ENCODE measurements at places on chromosomes 7 and 10.

- no peak for DNase-seq
These were observed 92.0 kb upstream of the LRRTM3 start for GRCh38 chr10:66833861-66834260.

DNA sequence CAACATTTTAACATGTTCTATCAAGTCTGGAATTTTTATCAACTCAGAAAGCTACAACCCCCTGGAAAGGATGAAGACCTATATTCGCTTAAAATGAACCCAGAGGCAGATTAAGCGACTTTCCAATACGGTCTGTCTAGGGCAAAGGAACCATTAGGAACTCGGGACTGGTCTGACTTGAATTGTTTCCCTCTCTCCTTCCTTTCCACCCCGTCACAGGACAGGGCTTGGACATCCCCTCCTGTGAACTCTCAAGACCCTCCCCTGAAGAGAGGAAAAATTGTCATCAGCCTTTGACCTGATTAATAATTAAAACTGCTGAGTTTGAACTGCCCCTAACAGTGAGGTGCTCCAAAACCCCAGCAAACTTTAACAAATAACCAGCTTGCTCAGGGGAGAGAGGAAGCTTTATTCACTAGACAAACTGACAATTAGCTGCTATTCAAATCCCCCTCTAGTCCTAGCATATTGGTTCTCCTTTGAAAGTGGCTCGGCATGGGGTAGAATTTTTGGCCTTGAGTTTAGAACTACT, 22.6 kb upstream of the SLF2 start:
- DNase-seq = no peak

DNA sequence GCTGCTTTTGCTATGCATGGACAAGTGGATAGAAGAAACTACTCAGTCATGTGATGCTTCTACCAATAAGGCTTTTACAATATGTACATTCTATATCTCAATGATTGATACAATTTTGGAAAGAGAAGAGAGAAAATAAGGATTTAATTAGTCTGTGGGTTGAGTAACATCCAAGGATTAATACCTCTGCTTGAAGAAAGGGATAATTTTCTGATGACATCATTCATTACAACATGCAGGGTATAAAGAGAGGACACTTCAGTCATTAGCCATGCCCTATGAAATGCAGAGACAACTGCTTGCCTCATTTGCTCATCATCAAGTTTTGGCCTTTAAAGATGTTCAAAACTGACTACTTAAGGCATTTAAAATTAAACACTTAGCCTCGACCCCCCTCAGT, 237.3 kb downstream of the AHR start:
- no peak for DNase-seq

DNA sequence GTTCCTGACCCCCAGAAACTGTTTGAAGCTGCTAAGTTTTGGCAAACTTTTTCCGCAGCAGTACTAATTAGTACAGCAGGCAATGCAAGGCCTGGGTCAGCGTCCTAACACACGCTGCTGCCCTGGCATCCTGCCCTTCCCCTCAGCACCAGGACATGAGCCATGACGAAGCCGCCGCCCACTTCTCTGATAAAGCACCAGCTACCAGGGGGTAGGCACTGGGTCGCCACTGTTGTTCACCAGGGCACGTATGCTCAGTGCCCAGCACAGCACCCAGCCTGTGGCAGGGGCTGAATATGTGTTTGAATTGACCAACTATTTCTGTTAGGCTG, 59.5 kb downstream of the CHST15 start:
- DNase-seq = no peak

GRCh38 chr7:12610899-12611298, 40.4 kb downstream of the SCIN start:
- no peak for DNase-seq

DNA sequence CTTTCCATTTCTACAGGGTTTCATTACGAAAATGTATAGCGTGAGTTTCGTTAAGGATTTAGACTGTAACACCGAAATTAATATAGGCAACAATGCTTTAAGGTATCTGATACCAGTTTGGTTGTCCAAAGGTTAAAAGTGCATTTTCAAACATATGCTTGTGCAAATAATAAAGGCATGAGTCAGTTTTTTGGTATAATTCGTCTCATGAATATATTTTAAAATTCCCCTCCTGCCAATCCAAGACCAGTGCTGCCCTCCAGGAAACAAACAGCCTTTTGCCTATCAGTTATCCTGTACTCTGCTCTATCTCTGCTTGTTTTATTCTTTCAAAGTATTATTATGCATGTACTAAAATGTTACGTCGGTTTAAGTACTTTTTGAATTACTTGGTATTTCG, 2.0 kb downstream of the LCOR start:
- no peak for DNase-seq

GRCh38 chr10:113093188-113094113, 143.4 kb downstream of the TCF7L2 start:
- no peak for DNase-seq

DNA sequence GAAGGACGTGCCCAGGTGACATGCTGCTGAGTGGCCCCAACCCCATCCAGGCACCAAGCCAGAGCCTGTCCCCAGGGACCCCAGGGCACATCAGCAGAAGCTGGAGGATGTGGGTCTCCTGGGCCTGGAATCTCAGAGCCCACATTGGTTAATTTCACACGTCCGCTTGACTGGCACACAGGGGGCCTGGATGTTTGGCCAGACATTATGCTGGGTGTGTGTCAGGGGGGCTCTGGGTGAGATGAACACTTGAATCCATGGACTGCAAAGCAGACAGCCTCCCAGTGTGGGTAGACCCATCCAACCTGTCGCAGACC, 79.1 kb upstream of the RET start:
- DNase-seq = no peak

DNA sequence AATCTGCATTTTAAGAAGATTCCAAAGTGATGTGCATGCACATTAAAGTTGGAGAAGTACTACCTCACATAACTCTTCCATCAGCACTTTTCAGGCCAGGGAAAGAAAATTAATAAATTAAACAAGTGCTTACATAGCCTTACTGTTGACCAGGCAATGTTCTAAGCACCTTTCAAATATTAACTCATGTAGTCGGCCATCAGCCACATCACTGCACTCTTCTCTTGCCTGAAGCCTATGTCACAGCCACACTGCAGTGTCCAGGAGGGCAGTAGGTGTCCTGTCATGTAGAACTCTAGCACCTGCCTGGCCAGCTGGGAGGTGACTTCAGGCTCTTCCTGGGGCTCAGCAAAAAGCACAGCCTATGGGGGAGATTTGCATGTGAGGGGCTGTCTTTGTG, 71.5 kb downstream of the CDK1 start:
- no peak for DNase-seq

- DNase-seq = no peak
These were observed 27.2 kb downstream of the LEP start for GRCh38 chr7:128268233-128268632.

DNA sequence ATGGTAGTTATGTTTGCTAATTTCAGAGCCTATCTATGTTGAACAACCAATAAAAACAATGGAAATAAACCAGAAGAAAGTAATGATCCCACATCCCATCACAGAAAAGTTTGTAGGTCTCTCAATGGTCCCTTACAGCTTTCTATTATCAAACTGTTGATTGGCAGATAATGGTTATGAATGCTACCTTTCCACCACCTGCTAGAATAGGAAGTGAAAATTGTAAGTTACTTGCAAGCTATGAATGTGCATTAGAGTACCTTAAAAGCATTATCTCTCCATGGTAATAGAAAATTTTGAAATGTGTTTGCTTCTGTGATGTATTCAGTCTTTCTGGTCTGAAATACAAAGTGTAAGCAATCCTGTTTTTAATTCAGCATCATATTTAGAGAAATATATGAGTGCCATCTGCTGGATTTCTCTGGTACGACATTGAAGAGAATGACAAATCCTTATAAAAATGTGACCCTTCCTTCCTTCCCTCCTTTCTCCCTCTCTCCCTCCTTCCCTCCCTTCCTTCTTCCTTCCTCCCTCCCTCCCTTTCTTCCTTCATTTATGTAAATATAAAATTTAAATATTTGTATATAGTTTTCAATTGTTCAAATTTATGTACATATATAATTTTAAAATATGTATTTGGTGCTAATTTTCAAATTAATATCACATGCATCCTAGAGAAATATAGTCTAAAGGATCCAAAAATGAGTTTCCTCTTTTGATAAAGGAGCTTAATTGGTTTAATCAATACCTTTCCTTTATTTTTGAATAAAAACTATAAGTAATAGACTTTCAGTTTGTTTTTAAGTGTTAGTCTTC, 41.4 kb upstream of the PNLIPRP3 start:
- no peak for DNase-seq

DNA sequence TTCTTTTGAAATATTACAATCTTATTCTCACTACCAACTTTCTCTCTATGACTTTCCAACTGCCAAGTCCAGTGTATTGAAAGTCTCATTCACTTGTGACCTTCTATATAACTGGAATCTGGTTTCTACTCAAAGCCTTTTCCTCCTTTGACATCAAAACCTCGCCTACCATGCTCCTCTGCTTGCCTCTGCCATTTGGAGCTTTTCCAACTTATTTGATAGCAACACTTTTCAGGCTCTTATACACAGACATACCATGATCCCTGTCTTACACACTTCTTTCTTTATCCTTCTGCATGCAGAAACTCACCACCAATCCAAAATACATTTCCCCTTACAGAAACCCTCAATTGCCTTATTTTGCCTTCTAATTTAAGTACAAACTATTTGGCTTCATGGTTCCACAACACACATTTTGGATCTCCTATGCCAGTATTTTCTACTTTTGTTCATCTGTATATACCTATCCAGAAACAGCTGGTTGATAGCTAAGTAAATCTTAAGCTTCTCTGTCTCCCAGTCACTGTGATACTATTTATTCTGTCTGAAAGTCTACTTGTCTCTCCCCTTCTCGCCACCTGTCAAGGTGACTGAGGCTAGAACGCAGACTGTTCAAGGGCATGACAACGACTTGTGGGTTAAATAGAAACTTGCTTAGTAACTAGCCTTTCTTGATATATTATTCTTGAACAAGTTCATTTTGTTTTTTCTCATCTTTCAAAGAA, 22.4 kb downstream of the GNG11 start:
- no peak for DNase-seq

- DNase-seq = no peak
These were observed 293.0 kb upstream of the NPSR1 start for GRCh38 chr7:34365011-34365410.

DNA sequence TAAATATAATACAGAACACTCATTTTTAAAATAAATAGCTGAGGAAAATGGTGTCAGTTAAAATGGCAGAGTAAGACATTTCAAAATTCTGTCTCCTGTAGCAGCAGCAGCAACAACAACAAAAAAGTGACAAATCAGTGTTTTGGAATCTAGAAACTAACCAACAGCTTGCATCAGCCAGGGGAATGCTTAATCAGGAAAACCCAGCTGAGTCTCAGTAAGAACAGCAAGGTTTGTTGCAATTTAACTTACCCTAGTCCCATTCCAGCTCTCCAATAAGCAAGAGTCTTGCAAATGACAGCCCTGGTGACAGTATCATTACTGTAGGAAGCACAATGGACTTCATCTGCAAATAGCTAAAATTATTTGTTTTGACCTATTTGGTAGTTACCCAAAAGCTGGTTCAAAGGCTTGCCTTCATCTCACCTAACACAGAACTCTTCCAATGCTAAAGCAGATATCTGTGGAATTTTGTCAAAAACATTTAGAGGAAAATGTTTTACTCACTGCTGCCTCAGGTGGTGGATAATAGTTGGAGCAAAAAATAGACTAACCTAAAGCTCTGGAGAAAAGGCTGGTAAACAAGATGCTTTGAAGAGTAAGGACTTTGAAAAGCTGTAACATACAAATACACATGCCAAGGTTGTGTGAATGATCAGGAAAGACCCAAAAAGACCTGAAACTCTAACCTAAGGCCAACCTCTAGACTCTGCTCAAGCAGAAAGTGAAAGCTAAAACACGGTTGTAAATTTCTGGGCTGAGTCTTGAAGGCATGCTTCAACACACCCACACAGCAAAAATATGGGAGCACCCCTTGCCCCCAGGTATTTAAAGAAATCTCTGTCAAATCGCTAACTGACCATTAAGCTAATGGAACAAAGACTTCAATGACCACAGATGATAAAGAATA, 9.9 kb upstream of the ARHGAP22 start:
- DNase-seq = no peak

GRCh38 chr7:141640239-141640840, 61.6 kb downstream of the DENND11 start:
- DNase-seq = no peak

- no peak for DNase-seq
These were observed 64.7 kb downstream of the DIP2C start for GRCh38 chr10:624605-625332.

DNA sequence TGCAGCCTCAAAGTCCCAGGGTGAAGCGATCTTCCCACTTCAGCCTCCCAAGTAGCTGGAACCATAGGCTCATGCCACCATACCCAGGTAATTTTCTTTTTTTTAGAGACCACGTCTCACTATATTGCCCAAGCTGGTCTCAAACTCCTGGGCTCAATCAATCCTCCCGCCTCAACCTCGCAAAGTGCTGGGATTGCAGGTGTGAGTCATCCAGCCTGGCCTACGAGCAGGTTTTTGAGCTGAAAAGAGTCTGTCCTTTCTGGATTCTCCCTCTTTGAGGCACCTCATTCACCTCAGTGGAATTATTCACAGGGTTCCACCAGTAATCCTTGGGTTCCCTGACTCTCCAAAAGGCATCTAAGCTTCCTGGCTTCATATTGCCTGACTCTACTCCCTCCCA, 7.6 kb upstream of the LEP start:
- no peak for DNase-seq

GRCh38 chr7:80644054-80644453, 5.6 kb downstream of the CD36 start:
- DNase-seq = no peak

DNA sequence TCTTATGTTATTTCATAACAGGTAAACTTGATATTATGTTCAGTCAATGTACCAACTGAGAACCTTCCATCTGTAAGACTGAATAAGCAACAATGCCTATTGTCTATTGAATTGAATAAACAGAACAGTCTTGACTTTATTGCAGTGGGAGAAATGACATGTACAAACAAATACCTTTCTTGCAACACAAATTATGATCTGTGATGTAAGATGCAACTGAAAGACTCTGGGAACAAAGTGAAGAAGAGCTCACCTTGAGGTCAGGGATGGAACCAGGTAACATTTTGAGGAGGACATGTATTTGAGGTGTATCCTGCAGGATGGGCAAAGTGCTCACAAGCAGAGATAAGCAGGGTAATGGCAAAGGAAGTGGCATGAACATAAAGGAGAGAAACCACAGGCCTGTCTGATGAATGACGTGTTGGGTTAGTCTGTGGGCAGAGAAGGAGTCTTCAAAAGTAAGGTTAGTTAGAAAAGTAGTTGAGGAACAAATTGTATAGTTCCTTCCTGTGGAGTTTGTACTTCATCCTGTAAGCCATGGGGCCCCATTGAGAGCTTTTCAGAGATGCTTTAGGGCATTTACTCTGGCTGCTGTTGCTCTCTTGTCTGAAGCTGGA, 9.5 kb downstream of the PNLIPRP3 start:
- DNase-seq = no peak

DNA sequence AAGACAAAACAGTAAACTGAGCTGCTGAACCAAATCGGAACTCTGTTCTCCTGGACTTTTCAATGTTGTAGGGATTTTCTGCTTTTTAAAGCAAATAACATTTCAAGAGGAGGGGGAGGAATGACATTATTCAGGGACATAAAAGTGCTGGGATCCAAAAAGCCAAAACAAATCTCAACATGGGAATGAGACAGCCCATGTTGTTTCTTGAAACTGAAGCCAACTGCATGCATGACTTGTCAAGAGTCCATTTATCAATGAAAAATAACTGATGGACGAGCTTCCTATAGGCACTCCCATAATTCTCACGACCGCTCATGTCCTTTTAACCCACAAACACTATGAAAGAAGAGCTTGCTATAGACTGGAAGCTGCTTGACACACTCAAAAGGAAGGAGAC, 27.8 kb downstream of the FAM53B start:
- DNase-seq = no peak

GRCh38 chr7:11237742-11238141, 264.1 kb downstream of the PHF14 start:
- no peak for DNase-seq

Data from stimulated activated CD4-positive, alpha-beta T cell treated with anti-CD3 and anti-CD28 coated beads, TNF-alpha, amount 100 ng/mL, for 48 hours (primary cell).